Fibroblast of skin of right biceps (primary cell): ENCODE measurements at places on chromosomes 11 and 22.
A peak's percentile ranks its signal among the peaks of the same experiment; 100 is the strongest.

DNA sequence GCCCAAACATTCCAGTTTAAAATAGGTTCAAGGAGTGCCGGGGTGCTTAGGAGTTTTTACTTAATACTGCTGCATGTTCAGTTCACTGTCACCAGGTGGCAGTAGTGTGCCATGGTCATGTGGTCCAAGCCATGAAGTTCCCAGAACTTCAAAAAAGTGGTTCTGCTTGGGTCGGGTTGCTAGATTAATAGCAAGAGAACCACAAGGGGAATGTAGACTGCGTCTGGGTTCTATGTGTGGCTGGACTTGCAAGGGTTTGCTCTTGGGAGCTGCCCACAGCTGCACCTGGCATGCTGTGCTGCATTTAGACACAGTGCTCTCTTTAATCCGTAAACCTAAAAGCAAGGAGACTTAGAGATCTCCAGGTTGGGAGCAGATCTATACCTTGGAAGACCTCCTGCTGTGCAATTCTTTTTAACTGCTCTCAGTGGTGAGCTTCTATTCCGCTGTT, 6.5 kb upstream of the SPON1 start:
- DNase-seq: peak; percentile 49

DNA sequence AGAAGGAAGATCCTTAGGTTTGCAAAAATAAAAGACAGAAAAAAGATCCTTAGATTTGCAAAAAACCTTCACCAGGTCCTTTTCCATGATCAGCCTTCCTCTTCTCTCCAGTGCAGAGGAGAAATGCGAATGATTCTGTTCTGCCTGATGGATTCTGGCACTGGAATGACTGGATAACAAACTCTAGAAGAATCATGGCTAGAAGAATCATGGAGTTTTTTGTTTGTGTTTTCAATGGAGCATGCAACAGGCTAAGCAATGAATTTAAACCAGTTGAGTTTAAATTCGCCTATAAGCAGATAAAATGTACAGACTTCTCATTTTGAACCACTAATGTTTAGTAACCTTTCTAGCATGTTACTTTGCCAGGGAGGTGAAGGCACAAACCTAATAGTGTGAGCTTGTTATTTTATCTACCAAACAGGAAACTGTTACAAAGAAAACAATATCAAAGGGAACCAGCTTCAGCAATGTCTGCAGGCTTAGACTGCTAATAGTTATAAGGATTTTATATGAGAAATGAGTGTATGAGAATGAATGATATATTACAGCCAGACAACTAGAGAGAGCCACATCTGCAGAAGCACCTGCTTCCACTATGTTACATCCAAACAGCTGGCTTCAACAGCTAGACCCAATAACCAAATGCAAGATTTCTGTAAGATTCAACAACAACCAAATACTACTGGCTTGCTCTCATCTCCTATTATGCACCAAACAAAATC, 64.7 kb upstream of the APOA1 start:
- no peak for DNase-seq

- DNase-seq: peak; percentile 92
Measured at GRCh38 chr11:8068605-8069221, 12.3 kb upstream of the TUB start.

DNA sequence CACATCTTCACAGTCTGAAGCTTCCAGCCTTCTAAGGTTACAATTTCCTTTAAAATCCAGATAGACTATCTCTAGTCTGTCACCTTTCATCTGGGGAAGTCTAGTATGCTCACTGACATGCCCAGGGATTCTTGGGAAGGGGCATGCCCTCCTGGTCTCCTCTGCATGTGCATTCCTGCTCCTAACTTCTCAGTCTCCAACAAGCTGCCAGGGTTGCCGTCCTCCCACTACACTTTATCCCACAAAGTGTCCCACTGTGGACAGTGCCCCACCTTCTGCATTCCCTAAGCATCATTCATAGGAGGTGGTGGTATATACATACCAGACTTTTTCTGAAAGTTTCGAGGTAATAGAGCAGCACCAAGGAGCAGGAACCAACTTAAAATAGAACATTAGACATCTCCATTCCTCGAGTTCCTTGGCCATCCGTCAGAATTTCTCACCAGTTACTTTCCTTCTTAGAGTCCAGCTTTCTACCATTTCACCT, 28.7 kb downstream of the EIF3F start:
- DNase-seq: peak; percentile 82

GRCh38 chr11:6083129-6083528, 24.4 kb upstream of the OR56B4 start:
- DNase-seq: no peak

GRCh38 chr22:47781427-47782111, 1019.1 kb downstream of the TBC1D22A start:
- no peak for DNase-seq

- DNase-seq: no peak
Measured at GRCh38 chr22:28943501-28943879, 60.1 kb downstream of the ZNRF3 start.

- peak; percentile 36 for DNase-seq
Measured at GRCh38 chr11:59283825-59284772, 71.4 kb upstream of the MPEG1 start.

DNA sequence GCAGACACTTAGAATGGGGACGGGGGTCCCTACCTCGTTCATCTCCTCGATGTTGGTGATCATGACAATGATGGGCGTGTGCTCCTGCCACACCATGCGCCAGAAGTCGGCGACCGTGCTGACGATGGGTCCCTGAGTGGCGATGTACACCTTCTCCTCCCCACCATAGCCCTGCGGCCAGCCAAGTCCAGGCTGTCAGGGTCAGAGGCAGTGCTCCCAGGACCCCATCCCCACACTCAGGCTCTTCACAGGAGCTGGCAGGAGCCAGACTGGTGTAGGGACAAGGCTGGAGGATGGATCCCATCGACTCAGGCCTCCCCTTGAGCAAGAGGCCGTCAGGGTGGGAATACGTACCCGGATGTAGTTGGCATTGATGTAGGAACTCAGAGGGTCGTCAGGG, 7.2 kb upstream of the IGSF22 start:
- DNase-seq: no peak

DNA sequence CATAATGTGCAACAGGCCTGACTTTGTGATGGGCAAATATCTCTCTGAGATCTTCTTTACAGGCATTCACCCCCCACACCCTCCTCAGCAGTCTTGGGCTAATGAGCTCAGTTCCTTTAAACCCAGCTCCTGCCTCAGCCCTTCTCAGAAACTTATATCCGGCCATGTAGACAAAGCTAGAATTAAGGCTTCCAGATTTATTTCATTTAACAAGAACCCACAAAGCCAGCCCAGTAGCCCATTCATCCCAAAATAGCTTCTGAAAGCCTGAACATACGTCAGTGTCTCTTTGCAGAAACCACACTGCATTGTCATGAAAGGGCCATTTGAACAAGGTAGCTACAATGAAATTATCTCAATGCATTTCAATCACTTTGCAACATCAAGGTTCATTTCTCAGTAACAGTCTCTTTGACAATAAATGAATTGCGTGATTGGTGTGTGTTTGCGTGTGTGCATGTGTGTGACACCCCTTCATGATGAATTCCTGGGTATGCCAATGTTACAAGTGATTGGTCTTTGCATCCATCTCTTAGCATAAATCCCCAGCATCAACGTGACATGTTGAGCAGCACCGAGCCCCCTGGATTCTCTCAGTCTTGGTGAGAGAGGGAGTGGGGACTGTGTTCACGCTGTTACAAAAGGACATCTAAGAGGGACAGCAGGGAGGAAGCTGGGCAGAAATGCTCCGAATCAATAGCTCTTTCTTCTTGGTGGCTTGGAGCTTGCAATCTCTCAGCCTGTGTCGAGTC, 299.6 kb downstream of the KIRREL3 start:
- peak; percentile 57 for DNase-seq

DNA sequence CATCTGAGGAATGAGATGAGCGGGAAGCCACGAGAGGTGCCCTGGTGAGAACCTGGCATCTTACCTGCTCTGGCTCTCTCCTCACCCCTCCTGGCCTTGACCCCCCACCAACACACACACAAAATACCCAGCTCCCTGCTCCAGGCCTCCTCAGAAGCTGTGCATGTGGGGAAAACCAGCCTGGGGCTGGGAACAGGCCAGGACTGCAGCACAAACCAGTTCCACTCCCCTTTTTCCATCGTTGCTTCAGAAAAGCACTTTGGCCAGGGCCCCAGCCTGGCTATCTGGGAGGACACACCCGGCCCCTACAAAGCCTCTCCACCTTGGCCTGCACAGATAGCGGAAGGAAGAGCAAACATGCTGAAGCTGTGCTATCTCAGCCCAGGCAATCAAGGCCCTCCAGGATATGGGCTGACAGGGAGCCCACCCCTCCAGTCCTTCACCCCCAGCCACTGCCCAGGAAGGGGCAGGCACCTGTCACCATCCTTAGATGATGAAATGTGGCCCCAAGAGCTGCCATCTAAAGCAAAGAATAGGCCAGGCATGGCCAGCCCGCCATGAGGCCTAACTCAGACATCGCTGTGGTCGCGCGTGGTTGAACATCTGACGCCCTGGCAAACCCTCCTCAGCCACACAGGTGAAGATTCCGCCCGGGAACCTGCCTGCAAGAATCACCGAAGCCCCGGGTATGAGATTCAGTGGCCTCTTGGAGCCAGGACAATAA, 35.4 kb downstream of the PISD start:
- no peak for DNase-seq
